ENCODE measurements at places on chromosomes 7 and 10.

DNA sequence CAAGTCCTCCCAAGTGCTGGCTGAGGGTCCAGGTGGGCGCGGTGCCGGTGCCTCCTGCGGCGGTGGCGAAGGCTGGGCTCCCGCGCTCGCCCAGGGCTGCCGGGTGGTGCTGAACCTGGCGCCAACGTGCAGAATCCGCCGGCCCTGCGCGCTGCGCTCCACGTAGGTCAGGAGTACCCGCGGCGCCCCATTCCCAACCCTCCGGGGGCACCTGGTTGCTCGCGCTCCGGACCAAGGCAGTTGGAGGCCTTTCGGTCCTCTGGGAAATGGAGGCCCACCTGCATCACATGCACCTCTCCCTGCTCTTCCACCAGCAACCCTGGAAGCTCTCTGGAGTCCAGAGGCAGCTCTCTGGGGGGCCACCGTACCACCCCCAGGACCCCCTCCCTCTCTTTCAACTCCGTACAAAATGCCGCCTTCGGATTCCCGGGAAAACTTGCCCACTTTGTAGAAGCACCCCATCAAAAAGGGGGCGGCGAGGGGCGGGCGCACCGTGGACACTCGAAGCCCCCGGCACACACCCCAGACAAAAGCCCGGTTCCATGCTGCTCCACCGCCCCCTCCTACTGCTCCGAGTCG is 745 bp downstream of the SLC16A9 start:
- no peak for DNase-seq

DNA sequence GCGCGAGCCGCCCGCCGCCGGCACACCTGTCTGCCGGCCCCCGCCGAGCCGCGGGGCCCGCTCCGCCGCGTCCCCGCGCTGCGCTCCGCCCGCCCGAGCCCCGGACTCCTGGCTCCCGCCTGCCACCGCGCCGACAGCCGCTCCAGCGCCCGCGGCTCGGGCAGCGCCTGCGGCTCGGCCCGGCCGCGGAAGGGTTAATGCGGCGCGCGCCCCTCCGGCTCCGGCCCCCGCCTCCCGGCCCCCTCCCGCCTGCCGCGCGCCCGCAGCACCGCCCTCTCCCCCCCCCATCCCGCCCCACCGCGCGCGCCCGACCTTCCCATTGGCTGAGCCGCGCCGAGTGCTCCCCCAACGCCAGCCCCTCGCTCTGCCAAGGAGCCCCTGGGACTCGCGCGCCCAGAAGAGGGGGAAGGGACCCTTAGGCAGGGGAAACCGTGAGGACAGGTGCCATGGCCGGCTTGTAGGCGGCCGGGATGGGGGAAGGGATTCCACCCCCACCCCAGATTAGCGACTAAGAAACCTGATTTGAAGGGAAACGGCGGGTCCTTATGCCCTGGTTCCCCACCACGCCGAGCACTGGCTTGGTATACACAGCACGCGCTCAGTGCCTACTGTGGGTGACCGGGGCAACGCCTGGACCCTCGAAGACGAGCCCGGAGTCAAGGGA is at the start of gene KCNH2:
Gene KCNH2 (minus strand): TSS at position 196 of the 664 bp plus-strand sequence. CDS start 408 bp downstream, outside the sequence.
- DNase-seq, result peak; percentile 71

- DNase-seq, result no peak
Measured at GRCh38 chr10:30034433-30035137, 24.8 kb downstream of the JCAD start.

DNA sequence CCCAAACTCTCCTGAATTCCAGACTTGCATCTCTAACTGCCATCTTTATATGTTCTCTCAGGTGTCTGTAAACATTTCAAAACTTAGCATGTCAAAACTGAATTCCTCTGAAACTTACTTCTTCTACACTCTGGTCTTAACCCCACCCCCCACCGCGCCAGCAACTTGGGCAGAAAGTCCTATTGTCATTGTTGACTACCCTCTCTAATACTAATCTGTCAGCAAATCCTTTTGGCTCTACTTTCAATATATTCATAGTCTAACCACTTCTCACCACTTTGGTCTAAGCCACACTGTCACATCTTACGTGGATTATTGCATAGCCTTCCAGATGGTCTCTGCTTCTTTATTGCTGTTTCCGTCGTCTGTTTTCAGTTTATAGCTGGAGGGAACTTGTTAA is 86.6 kb downstream of the AHCYL2 start:
- no peak for DNase-seq

- DNase-seq, result no peak
Measured at GRCh38 chr10:14624600-14624999, 150.1 kb downstream of the FAM107B start.

- no peak for DNase-seq
Measured at GRCh38 chr7:78716876-78717275, 736.6 kb downstream of the MAGI2 start.

GRCh38 chr7:106205621-106206222 is 79.1 kb downstream of the NAMPT start:
- DNase-seq, result no peak
